AG09319 (cell line): ENCODE measurements at places on chromosomes 2 and 18.

DNA sequence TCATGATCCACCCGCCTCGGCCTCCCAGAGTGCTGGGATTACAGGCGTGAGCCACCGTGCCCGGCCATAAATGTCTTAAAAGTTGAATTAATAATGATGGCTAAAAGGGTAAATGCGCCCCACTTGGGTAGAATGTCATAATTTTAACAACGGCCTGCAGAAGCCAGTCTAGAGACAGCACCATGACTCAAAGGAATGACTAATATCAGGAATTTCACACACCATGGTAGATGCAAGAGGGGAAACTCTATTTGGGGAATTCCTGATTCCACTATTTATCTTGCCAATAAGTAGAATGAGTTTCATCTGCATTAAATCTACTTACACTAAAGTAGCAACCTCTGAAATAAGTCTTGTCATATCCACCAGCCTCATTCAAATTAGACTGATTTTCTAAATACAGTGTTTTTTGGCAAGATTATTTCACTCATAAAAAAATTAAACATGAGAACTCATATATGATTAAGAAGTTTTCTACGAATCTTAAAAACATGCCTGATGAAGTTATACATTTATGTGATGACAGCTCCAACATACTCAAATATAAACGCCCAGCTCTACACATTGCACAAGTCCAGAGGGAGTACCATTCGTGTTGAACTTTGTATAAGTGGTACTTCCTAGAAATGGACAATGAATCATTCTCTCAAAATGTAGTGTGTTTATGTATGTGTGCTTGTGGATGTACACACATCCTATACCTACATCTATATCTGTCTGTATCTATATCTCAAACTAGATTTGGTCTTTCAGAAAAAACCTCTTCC, 309.7 kb downstream of the IRS1 start:
- no peak for DNase-seq

DNA sequence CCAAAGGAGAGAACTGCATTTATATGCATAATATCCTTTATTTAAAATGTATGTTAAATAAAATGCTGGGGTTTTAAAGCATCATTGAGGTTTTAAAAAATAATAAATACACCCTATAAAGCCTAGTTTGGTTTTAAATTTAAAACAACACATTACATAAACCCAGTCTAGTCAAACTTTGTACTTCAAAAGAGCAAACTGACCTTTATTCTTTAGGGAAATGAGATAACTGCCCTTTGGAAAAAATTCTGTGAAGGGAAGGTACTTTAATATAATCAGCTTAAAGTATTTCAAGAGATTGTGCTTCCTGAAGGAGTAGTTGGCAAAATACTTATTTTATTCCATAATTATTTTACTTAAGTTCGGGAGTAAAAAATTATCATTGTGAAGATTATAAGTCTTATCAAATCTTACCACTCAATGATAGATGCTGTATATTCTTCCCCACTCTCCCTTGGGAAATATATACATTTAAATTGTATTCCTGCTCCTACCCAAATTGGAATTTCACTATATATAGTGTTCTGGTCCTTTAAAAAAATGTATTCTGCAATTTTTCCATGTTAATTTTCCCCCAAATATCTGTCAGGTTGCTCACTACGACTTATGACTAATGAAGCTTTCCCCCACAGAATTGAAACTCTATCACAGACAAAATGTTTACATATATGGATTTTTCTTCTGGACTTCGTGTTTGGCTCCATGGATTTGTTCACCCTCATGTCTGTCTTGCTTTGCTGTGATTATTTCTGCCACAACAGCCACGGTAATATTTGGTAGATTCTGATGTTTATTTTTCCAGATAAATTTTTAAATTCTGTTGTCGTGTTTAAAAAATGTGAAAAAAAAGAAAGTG, 42.1 kb downstream of the ZC3H6 start:
- no peak for DNase-seq

GRCh38 chr2:56589835-56590234, 406.0 kb downstream of the CCDC85A start:
- no peak for DNase-seq

DNA sequence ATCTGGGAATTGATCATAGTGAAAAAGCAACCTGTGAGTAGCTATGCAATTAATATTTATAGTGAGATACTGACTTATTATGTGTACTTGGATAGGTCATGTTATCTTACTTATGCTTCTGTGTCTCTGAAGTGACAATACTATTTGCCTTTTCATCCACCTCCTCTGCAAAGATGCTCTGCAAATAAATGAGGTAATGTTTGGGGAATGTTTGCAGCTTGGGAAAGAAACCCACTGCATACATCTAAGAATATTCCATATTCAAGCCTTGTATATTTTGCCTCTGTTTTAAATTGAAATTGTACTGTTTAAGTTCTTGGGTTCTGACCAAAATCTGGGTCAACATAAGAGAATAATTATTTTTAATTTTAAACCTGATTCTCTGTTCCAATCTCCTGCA, 217.4 kb upstream of the DTNA start:
- DNase-seq, result no peak

DNA sequence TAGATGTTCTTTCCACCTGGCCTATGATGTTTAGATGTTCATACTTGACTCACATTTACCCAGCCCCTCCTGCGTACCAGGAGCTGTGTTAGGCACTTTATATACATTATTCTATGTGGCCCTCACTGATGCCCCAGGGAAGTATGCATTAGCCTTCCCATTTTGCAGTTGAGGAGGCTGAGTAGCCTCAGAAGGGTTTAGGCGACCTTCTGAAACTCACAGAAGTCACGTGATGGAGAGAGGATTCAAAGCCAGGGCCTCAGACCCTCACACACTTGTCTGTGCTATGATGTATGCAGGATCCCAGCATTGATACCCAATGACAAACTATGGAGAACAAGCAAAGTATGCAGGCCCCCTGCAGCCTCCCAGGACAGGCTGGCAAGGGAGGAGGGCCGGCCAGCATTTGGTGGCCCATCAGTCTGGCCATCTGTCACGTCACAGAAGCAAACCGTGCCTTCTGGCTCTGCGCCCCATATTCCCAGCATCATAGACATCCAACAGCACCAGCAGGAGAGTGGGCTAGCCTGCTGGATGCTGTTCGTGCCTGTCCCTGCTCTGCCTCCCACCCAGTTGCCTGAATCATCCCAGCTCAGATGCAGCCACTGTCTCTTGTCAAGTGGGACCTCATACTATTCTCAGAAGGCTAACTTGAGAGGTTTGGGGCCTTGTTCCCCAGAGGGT, 33.6 kb downstream of the EHD3 start:
- DNase-seq, result no peak

- no peak for DNase-seq
Measured at GRCh38 chr2:207427986-207428385, 101.8 kb upstream of the CREB1 start.

GRCh38 chr2:75680402-75680801, 30.3 kb downstream of the GCFC2 start:
- no peak for DNase-seq

DNA sequence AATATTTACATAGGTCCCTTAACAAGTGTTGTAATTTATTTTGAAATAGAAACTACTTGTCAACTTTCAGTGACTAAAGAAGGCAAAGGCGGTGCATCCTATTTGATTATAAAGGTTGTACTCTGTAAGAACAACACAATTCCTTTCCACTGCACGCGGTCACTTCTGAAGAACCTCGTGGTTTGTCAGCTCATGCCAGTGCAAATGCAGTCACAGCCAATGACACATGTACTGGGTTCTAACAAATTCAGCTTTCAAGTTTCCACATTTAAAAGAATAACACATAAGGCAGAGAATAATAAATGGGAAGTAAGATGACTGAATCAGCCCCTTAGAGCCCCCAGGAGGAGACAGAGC, 39.7 kb downstream of the CYB5A start:
- no peak for DNase-seq

DNA sequence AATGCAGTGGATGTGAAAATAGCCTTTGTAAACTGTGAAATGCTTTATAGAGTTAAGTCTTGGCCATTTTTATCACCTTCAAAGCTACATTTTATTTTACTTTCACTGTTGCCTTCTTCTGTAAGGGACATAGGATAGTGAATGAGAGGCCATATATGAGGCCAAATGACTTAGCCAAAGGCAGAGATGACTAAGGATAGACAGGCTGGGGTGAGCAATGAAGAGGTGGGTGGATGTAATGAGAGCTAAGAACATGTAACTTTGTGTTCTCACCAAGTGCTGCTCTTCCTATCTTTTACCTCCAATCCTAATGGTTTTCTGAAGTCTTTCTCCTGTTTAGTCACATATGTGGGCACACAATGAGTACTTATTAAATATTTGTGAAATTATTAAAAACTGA, 101.9 kb downstream of the MBD5 start:
- DNase-seq, result no peak

DNA sequence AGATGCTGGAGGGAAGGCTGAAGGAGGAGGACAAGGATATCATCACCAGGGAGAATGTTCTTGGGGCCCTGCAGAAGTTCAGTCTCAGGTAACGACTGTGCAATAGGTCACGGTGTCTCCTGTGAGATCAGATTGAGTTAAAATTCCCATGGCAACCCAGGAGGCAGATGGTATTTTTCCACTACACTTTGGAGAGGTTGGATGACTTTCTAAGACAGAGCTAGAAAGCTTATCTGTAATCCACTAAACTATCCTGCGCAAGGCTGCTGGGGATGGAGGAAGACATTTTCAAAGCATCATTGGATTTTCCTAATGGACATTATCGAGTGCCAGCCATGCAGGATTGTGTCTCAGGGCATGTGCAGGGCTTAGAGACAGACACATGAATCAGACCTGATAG, 74.6 kb downstream of the ARMC9 start:
- DNase-seq, result no peak

- DNase-seq, result no peak
Measured at GRCh38 chr2:88239781-88240180, 69.6 kb downstream of the THNSL2 start.

GRCh38 chr2:46187112-46187618, 110.0 kb upstream of the EPAS1 start:
- peak; percentile 80 for DNase-seq

GRCh38 chr2:71938659-71939587, 208.7 kb downstream of the CYP26B1 start:
- no peak for DNase-seq

DNA sequence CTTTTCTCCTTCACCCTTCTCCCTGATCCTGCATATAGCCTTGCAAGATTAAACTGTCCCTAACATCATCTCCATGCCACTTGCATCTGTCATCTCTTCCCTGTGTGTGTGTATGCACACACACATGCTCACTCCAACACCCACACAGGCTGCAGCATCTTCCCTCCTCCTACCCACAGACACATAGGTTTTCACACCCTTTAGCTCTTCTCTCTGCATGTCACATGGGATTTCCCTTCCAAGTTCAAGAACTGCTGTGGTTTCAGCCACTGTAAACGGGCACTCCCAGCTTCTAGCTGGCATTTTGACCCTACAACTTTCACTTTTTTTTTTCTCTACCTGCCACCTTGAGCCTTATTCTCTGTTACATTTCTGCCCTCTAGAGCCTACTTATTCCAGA, 6.4 kb downstream of the CELF4 start:
- DNase-seq, result no peak

GRCh38 chr2:96574364-96574763, 37.8 kb downstream of the ARID5A start:
- DNase-seq, result no peak

DNA sequence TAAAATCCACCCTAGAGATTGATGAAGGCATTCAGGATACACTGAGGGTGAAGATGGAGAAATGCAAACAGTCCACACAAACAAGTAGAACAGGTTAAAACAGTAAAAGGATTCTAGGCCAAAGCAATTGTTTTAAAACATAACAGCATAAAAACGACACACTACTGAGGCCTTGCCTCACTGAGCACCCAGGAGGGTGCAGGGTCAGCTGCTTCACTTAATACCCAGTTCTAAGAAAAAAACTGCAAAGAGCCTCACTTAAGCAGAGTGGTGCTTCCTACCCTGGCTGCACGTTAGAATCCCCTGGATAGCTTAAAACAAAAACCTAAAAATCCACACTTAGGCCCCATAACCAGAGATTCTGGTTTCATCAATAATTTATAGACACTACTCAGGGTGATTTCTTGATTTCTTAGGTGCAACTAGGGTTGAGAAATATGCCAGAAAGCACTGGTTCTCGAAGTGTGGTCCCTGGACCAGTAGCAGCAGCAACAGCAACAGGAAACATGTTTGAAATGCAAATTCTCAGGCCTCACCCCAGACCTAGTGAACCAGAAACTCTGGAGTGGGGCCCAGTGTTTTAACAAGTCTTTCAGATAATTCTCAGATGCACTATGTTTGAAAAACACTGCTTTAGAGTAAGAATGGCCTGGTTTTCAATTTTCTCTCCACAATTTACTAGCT, 279.1 kb downstream of the ZEB2 start:
- DNase-seq, result no peak

DNA sequence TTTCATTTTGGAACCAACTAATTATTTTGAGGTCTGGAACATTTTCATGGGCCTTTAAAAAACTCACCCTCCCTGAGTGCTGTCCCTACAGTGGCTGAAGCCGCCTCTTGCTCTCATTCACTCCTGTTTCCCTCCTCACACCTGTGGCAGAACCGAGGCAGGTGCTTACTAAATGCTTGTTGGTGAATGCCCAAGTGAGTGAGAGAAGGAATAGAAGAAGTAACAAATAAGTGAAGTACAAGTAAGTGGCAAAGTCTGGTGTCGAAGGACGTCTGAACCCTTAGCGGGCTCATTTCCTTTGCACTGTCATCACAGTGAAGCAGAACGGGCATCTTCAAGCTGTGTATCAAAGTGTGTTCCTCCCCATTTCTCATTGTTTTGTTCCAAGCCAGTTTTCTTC, 135.2 kb downstream of the RHBDD1 start:
- DNase-seq, result no peak

DNA sequence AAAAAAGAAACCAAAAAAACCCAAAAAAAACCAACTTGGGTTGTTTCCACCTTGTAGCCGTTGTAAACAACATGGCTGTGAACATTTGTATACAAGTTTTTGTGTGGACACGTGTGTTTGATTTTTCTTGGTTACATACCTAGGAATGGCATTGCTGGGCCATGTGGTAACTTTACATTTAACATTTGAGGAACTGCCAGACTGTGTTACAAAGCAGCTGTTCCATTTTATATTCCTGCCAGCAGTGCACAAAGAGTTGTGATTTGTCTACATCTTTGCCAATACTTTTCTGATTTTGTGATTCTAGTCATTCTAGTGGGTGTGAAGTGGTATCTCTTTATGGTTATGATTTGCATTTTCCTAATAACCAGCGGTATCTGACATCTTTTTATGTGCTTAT, 22.5 kb downstream of the LPIN1 start:
- DNase-seq, result no peak

GRCh38 chr2:98445177-98445682, 572 bp downstream of the INPP4A start:
- DNase-seq, result no peak

GRCh38 chr2:241321886-241322285, 6.2 kb downstream of the SEPTIN2 start:
- no peak for DNase-seq

DNA sequence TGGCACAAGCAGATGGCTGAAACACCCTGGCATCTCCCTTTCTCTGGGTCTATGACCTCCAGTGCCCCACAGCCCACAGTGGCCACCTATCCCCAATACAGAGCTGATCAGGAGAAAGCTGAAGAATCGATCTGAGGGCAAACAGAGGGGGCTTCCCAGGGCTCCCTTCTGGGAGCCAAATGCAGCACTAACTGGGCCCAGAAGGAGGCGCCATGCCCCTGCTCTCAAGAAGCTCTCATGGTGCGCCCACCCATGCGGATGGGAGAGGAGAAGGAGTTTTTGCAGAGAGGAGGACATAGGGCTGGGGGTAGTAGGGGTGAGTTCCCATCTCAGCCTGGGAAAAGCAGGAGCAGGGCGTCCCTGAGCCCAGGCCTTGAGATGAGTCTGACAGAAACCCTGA, 787.3 kb upstream of the RAB6C start:
- DNase-seq, result no peak
